ENCODE measurements at places on chromosomes 5 and 9.

DNA sequence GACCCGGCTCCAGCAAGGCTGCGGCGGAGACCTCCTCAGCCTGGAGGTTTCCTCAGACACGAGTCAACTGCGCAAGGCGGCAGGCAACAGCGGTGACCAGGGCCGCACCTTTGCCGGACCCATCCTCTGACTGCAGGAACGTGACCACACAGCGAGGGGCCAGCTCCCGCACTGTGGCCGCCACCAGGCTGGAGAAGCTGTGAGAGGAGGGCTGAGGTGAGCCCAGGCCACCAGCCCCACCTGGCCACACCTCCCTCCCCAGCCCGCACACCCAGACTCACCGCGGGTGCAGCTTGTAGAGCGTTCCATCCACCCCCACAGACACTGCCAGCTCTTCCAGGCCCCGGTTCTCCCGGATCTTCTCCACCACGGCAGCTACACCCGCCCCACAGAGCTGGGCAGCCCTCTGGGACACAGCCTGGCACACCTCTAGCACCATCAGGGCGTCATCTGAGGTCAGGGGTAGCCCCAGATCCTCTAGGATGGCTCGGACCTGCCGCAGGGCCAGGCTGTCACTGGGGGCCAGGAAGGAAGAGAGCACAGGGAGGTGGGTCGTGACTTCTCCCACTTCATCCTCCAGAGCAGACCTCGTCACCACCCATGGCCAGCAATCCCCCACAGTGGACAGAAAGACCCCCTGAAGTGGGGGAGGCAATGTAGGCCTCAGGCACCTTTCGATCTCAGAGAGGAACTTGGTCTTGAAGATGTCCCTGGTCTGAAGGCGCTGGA lies 18.0 kb downstream of the HK3 start:
- no peak for DNase-seq

DNA sequence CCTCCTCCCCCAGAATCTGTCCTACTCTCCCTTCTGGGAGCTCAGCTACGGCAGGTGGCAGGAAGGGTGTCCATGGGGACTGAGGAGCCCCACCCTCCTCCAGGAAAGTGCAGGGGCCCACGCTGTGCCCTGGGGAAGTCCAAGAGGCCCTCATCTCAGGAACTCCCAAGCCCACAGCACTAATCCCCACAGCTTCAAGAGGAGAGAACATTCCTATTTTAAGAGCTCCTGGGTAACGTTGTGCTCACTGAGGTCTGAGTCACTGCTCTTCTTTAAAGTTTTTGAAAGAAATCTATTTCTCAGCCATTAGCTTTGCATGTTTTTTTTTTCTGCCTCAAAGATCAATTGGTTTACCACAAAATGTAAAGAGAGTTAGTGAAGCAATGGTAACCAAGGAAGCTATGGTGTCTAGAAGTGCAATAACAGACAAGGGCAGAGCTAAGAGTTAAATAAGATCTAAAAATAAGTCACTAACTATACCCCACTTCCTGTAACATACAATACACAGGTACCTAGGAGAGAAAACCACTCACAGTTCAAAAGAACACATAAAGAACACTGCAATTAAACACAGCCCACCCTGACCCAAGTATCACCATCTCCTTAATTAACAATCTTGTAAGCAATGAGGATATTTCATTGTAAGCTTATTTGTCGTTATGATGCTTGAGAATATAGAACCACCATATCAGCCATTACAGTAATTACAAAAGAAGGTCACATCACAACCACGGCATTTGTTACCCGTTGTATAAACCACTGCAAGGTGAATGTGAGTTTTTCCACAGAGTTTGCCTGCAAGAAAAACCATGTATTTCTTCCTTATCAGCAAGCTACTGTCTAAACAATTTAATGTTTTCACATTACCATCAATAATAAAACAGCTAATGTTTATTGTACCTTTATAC lies 382.3 kb upstream of the SLC30A5 start:
- DNase-seq: no peak

DNA sequence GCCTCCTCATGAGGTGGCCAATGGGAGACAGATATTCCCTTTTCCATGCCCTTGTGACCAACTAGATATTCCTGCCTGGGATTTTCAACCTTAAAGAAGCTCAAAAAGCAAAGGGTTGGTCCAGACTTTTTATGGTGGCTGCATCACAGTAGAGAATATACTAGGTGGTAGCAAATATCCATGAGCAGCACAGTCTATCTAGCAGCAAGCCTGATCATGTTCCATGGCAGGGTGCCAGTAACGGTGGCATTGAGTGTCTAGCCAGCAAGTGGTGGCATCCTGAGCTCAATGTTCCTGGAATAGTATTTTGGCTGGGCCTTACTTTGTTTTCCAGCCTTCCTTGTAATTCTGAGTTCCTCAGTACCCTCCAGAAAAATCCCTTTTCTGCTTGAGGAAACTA lies 25.8 kb downstream of the CDC25C start:
- DNase-seq: no peak

DNA sequence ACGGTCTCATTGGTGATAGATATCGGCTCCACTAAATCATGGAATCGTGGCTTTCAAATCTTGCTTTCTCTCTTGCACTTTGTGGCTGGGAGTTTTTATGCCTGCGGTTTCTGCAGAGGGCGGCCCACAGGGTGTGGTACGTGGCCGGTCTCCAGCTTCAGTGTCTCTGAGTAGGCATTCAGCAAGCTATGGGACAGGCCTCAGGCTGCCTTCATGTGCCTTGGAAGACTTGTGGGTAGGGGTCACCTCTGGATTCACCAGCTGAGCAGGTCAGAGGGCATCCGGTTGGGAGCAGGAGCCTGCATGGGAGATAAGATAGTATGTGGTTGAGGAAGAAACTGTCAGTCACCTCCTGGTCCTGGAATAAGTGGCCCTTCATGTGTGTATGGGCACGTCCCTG lies 47.7 kb downstream of the AMBP start:
- DNase-seq: no peak

DNA sequence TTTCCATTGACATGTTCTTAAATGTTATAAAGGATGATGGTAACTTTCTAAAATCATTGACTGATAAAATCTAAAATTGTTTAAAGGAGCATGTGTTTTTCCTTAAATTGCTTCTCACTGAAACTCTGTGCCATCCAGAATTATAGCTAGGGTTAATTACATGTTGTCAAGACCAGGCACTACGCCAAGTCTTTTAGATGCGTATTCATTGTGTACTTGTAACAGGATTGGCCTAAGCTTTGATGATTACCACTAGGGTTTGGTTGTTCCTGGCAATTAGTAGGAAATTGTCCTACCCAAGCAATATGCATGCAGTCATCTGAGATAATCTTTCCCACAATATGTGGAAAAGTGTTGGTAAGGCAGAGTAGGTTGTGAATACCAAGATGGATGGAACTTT lies 43.8 kb downstream of the PRKACG start:
- DNase-seq: no peak

DNA sequence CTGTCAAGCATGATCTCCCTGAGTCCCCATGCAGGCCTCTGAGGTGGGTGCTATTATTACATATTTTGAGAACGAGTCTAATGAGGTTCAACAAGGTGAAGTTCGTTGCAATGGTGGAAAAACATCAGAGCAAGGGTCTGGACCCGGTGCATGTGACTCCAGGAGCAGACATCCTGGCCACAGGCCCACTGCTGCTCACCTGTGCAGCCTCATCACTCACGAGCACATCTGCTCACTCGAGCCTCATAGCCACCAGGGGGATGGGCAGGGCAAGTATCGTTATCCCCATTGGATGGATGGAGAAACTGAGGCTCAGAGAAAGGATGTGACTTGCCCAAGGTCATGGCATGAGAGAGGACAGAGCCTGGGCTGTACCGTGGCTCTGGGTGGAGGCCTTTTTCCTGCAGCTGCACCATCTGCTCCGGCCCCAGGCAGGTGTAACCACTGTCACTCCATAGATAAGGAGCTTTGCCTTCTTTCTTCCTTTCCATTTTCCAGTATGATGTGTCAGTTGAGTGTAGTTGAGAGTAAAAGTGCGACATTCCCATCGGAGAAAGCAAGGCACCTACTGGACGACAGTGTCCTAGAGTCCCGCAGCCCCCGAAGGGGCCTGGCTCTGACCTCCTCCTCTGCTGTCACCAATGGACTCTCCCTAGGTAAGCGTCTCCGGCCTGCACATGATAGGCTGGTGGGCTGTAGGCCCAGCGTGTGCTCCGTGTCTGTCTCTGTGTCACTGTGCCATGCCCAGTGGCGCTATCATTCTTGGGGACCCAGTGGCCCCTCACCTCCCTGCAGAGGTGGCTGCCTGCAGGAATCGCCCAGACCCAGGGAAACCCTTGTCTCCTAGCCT lies 68.4 kb upstream of the GARNL3 start:
- DNase-seq: no peak

- no peak for DNase-seq
Observed at GRCh38 chr5:664343-664993, 28.7 kb downstream of the TPPP start.

- no peak for DNase-seq
Observed at GRCh38 chr5:18142831-18143230, 508.6 kb downstream of the TAF11L14 start.

GRCh38 chr5:140084541-140084940 lies 29.4 kb upstream of the PURA start:
- DNase-seq: no peak

GRCh38 chr5:176883700-176884570 lies 15.2 kb downstream of the HK3 start:
- DNase-seq: no peak

- DNase-seq: no peak
Observed at GRCh38 chr5:133112026-133112660, 60.3 kb downstream of the HSPA4 start.

DNA sequence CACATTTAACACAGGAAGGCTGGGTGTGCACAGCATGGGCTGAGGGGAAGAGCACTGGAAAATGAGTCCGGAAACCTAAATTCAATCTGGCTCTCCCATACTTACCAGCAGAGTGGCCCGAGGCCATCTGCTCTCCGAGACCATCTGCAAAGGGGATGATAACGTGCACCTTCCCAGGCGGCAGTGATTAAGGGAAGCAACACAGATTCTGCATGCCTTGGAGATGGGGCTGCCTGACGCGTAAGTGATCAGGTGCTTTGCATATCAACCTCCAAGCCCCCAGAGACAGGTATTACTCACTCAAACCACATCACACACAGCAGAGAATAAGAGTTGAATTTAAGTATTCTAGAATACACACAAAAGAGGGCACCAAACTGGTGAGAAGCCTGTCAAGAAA lies 9.1 kb downstream of the EPB41L4B start:
- DNase-seq: no peak

GRCh38 chr9:132197315-132197714 lies 35.5 kb downstream of the NTNG2 start:
- DNase-seq: no peak

DNA sequence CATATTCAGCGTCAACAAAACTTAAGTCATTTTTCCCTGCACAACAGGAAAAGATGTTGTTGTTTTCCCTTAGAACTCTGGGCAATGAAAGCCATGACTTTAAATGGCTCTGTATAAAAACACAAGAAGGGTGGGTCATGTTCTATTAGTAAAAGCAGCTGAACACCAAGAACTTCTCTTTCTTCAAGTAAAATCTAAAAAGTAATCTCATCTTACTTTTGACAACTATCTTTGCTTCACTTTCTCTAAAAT lies 9.1 kb downstream of the PFDN1 start:
- no peak for DNase-seq

DNA sequence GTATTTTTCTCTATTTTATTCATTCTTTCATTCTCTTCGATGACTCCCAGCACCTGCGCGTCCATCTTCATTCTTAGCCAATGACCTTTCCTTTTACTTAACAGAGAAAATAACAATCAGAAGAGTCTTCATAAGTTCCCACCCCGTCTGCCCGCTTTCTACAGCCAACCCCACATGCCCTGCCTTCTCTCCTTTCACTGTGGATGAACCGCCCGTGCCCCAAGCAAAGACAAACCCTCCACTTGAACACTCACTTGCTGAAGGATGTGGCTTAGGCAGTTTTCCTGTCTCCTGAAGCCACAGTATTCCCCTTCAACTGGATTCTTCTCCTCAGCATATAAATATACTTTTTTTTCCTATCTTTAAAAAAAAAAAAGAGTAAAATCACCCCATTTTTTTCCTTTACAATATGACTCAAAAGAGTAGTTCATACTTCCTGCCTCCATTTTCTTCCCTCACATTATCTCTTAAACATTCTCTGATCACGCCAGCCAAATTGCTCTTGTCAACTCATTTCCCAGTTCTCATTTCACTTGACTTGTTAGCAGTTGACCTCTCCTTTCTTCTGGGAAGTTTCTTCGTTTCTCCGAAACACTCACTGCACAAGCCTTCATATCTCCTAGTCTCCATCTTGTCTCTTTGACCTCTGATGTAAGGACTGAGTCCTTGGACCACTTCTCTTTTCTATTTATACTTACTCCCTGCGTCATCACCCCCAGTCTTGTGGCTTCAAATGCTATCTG lies 11.1 kb downstream of the NIPSNAP3B start:
- no peak for DNase-seq

DNA sequence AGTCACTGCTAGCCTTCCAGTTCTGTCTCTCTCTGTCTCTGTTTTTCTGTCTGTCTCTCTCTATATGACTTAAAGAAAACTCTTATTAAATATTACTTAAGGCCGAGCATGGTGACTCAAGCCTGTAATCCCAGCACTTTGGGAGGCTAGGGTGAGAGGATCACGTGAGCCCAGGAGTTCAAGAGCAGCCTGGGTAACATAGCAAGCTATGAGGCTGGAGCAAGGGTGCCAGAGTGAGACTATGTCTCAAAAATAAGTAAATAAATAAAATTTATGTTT lies 1.7 kb upstream of the GBGT1 start:
- no peak for DNase-seq

GRCh38 chr9:37619806-37620205 lies 27.4 kb upstream of the TOMM5 start:
- no peak for DNase-seq

- no peak for DNase-seq
Observed at GRCh38 chr9:25427898-25428297, 250.3 kb downstream of the TUSC1 start.

DNA sequence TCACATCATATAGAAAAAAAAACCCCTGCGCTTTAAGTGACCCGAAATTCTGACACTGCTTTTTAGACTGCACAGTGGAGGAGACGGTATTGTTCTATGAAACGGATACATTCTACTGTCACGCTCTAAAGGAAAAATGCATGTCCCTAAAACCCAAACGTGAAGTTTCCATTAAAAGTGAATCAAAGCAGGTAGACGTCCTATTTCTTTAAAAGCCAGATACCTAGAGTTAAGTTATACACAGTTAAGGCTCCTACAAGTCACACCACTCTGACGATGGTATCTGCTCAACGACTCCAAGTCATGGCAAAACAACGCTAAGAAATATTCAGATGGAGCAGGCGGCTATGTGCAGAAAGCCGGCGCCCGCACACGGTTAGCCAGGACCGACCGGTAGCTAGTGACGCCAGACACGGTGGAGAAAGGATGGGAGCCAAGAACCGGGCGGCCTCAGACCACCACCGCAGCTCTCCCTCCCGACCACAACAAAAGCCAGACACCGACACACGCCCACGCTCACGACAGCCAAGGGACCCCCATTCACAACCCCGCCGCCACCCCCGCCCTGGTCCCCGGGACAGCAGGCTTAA lies 734 bp downstream of the SKP1 start:
- DNase-seq: no peak

DNA sequence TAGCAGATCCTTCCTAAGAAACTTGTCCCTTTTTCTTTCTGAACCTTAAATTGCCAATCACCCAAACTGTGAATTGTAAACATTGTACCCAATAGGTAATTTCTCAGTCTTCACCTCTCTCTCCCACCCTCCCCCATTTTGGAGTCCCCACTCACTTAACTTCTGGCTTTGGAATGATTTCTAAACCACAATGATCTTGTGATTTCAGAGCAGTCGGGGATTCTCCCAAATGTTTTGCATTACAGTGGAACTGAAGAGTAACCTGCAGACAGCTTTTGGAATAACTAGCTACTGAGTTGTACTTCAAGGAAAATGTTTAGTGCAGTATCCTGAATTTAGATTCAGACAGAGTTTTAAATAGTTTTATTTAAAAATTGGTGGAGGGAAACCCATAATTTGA lies 19.2 kb downstream of the SLC27A6 start:
- DNase-seq: no peak
